Left renal cortex interstitium (tissue), 4 donors: ENCODE measurements at places on chromosomes 3 and 15. TPM values are rescaled to one million over a fixed set of nuclear protein-coding genes. Genes with fewer than 3 reads are reported as not detected.

DNA sequence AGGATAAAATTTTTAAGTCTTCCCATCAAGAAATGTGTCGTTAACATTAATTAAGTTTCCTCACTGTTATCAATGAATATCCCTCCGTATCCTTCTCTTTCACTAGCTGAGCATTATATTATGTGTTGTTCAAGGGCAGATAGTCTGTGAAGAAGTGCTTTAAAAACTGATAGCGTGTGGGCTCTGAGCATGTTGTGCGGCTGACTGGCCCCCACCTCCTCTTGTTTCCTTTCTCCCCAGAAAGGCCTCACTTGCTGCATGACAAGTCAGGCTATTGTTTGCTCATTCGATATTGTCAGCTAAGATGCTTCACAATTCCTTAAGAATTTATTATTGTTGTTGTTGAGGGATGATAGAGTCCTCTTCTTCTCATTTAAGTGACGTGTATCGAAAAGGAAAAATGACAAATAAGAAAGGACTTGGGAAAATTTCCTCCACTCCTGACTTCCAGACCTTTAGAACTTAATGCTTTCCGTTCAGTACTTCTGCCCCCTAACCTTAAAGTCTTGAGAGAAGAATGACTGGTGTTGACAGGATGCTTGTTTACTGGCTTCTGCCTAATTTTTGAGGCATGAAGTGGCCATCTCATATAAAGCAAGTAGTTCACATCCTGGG, 298.3 kb downstream of the LPP start:
- no peak for DNase-seq

Gene CRYGS
- 3.6 TPM for polyA plus RNA-seq

Gene PP2D1
- 1.1 TPM for polyA plus RNA-seq

DNA sequence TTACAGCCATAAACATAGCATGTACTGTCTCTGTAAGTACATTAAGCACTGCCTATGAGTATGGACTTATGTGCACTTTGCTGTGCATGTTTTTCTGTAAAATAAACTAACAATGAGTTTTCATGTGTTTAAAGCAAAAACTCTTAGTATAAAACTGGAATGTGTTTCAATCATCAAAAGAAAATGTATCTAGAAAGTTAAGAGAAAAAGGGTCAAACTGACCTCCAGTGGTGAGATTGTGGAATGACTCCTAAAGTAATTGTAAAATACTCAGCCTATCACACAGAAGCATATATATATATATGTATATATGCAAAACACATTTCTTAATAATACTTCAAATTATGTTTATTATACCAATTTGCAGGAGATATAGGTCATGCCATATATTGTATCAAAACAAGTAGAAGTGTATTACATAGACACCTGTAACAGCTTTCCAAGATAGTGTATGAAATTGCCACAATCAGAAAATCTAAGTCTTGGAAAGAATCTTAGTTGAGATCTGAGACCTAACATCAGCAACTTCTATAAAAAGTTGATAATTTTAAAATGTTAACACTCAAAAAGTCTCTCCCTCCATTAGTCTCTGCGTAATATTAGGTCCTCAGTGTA, 199.6 kb downstream of the FMN1 start:
- DNase-seq = no peak

Gene NR1I2
- polyA plus RNA-seq = 0.47 TPM

GRCh38 chr15:91243826-91244225, 143.8 kb downstream of the SV2B start:
- DNase-seq = no peak

DNA sequence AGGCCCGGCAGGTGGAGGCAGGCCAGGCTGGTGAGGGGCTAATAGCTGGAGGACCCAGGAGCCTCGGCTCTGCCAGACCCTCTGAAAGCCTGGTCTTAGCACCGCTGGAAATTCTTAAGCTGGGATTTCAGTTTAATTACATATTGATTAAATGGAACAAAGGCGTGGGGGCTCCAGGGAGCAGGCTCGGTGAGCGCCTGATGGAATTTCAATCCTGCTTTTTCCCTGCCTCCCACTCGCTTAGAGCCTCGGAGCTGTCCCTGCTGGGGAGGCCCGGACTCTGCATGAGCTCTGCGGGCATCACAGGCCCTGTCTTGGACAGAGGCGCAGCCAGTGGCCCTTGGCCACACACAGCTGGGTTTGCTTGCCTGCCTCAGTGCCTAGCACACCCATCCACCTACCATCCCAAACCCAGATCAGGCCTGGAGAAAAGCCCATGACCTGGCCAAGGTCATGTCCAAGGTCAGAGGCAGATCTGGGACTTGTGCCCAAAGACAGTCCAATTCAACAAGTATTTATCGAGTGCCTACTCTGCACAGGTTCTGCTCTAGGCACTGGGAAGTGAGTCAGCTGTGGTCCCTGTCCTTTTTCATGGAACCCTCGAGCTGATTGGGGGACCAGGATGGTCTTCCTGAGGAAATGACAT, 40.6 kb downstream of the LINGO1 start:
- no peak for DNase-seq

Gene MOBP
- polyA plus RNA-seq = not detected

GRCh38 chr3:100030346-100030745, 84.0 kb downstream of the FILIP1L start:
- DNase-seq = no peak

DNA sequence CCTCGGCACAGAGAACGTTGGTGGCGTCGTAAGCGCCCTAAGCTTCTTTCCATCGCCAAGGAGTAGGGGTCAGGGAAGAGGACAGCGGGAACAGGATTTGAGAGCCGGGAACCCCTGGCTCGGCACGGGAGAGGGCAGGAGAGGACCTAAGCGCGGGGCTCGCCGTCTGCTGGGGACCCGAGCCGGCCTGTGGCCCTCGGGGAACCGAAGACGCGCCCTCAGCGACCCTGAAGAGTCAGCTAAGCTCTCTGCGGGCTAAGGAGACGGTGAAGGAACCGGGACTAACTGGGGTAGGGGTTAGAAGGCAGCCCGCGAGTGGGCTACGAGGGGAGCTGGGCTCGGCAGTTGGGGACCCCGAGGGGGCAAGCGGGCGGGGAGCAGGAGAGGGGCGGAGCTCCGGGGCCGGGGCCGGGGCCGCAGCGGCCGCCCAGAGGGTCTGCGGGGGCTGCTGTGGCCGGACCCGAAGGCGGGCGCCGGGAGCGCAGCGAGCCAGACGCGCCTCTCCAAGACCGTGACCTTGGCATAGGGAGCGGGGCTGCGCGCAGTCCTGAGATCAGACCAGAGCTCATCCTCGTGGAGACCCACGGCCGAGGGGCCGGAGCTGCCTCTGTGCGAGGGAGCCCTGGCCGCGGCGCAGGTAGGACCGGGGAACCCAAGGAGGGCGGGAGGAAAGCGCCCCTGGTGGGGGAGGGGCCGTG, 574 bp downstream of the CASR start:
- peak; percentile 10 for DNase-seq

GRCh38 chr3:156674911-156675829, 780 bp downstream of the TIPARP start:
- no peak for DNase-seq

Gene CFAP100
- polyA plus RNA-seq = 0.59 TPM

Gene GP9
- polyA plus RNA-seq = 0.81 TPM

Gene CFAP161
- 0.65 TPM for polyA plus RNA-seq

DNA sequence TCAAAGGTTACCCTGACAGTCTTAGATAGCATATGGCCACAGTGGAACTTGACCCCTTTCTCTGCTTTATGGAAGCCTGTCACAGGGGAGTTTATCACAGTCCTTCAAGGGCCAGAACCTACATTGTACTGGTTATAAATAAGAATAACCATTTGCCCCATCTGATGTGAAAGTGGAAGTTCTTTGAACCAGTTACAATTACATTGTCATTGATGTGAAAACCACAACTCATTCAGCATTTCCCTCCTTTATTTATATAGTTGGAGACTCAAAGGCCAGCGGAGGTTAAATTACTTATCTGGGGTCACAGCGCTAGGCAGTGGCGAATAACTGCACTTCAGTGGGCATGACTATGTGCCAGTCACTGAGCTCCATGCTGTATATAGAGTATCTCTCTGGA, 60.5 kb upstream of the TBC1D5 start:
- no peak for DNase-seq

- DNase-seq = no peak
Observed at GRCh38 chr3:66672830-66673229, 172.0 kb upstream of the LRIG1 start.

- DNase-seq = no peak
Observed at GRCh38 chr3:138862924-138863775, 28.4 kb upstream of the PIK3CB start.

GRCh38 chr3:157082305-157082982, 77.5 kb downstream of the CCNL1 start:
- no peak for DNase-seq

DNA sequence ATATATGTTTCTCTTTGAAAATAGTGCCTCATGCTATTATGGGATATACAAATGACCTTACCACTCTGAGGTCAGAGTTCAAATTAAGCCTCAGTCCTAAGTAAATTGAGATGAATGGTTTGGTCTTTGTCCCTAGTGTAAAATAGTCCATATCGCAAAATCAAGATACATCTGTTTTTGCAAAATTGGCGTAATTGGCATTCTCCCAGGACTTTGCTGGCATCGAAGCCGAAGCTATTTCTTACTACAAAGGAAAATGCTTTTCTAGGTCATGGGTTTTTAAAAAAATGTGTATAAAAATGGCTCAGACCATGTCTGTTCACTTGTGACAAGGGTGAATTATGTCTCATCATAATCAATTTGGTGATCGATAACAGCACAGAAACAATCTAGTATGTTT, 25.9 kb downstream of the ROBO2 start:
- no peak for DNase-seq

- DNase-seq = no peak
Observed at GRCh38 chr3:8727605-8728512, 5.7 kb upstream of the CAV3 start.

Gene GRK7
- polyA plus RNA-seq = 0.08 TPM

GRCh38 chr3:107313711-107314110, 63.5 kb upstream of the CCDC54 start:
- no peak for DNase-seq

Gene ARL6
- 15.8 TPM for polyA plus RNA-seq

DNA sequence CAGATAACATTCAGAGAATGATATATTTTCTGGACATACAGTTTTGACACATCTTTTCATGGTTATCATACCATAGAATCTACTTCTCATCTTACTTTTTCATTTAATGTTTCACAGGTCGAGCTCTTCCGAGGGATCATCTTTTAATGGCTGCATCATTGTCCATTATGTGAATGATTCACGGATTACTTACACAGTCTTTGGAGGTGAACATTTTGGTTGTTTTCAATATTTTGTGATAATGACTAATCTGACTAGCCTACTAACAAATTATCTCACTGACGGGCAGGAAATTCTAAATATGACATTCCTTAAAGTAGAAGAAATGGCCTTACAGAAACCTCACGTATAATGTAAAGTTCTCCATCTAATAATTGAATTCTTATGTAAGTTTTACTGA, 209.1 kb upstream of the STRIT1 start:
- no peak for DNase-seq

Gene CD200R1
- polyA plus RNA-seq = 0.95 TPM

DNA sequence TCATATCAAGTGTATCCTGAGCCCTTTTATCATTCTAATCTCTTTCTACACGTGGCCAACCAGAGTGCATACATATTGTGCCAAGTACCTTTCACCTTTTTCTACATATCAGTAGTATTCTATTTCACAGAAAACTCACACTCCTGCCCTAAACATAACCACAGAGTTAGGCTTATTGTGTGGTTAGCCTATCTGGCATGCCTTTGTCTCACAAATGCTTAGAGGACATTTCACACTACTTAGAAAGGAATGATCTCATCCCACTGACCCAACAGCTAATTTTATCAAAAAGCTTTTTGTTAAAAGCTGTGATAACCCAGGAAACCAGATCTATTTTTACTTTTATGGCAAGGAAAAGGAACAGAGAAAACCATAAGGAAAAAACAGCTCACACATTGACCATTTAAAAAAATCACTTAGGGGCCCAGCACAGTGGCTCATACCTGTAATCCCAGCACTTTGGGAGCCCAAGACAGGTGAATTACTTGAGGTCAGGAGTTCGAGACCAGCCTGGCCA, 17.8 kb upstream of the MAP4 start:
- DNase-seq = no peak

Gene GOLGA6L25
- polyA plus RNA-seq = not detected

Gene FLNB
- 165 TPM for polyA plus RNA-seq

Gene ANKRD34C
- 0.08 TPM for polyA plus RNA-seq

Gene TMC3
- 0.08 TPM for polyA plus RNA-seq

DNA sequence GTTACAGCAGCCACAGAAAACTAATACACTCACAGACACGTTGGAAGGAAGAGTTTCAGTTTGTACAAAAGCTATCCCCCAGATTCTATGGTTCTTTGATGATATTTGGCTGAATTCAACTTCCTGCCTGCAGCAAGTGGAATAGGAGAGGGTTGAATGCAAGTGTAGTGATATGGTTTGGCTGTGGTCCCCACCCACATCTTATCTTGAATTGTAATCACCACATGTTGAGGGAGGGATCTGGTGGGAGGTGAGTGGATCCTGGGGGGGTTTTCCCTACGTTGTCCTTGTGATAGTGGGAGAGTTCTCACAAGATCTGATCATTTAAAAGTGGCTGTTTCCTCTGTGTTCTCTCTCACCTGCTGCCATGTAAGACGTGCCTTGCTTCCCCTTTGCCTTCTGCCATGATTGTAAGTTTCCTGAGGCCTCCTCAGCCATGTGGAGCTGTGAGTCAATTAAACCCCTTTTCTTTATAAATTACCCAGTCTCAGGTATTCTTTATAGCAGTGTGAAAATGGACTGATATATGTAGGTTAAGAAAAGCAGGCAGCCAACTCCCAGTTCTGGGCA, 29.8 kb downstream of the NMNAT3 start:
- DNase-seq = no peak

Gene KNL1
- polyA plus RNA-seq = 14.6 TPM

DNA sequence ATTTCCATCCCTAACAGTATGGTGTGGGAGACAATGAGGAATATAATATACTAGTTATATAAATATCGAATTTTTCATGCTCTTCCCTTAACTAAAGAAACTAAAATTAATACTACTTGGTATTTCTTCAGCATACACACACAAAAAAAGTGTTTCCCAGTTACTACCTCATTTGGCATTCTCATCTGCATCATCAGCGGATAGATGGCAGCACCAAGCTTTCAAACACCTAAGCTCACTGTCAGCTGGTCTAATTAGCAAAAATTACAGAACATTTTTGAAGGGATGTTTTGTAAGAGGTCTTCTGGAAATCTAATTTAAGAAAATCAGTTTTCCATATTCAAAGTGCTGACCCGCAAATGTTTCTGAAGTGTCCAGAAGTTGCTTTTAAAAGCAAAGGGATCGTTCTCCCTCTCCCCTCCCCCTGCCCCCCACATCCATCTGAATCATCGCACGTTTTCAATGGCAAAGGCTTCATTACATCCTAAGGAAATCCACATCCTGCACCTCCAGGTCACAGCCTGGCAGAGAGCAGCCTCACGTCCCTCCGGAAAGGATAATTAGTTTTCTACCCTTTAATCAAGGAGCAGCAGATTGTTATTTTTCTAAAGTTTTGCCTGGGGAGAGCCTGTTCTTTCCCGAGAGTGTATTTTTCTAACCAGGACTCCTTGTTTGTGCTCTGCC, 86.1 kb upstream of the SPATA12 start:
- no peak for DNase-seq

GRCh38 chr3:133540896-133541674, 32.4 kb upstream of the CDV3 start:
- DNase-seq = no peak

GRCh38 chr3:107392549-107393165, 15.4 kb downstream of the CCDC54 start:
- no peak for DNase-seq

Gene ANKUB1
- 0.36 TPM for polyA plus RNA-seq

- peak; percentile 94 for DNase-seq
Observed at GRCh38 chr3:66500576-66501482, at the start of gene LRIG1. Gene LRIG1 (minus strand): TSS chr3:66501022. CDS start chr3:66500407, 615 bp downstream.
